Activated T-cell treated with anti-CD3 and anti-CD28 coated beads, Interleukin-2, amount 50 U/mL, for 72 hours (primary cell): ENCODE measurements at places on chromosomes 11 and 22. TPM values are rescaled to one million over a fixed set of nuclear protein-coding genes. Genes with fewer than 3 reads are reported as not detected.

GNAZ gene
- total RNA-seq, result 0.89 TPM

TESMIN gene
- total RNA-seq, result 10.6 TPM

PNPLA5 gene
- not detected for total RNA-seq

OR2AG2 gene
- total RNA-seq, result not detected

PGA3 gene
- not detected for total RNA-seq

OR51F1 gene
- not detected for total RNA-seq

C11orf42 gene
- not detected for total RNA-seq

OLFML1 gene
- total RNA-seq, result not detected

TNNT3 gene
- 5.6 TPM for total RNA-seq

RSF1 gene
- total RNA-seq, result 57.6 TPM

OVOL1 gene
- 0.16 TPM for total RNA-seq

TSGA10IP gene
- total RNA-seq, result not detected

TUB gene
- 0.10 TPM for total RNA-seq

PIWIL4 gene
- 1.6 TPM for total RNA-seq

CD6 gene
- total RNA-seq, result 298 TPM

CDCA5 gene
- total RNA-seq, result 174 TPM

PRR33 gene
- total RNA-seq, result not detected

VPREB3 gene
- total RNA-seq, result 1.7 TPM

APOL6 gene
- 42.0 TPM for total RNA-seq

PPP6R3 gene
- total RNA-seq, result 128 TPM

CCDC116 gene
- total RNA-seq, result 0.51 TPM

IFITM5 gene
- total RNA-seq, result not detected

MICAL2 gene
- 227 TPM for total RNA-seq

SAA2 gene
- total RNA-seq, result 0.38 TPM

CYB5R2 gene
- 12.8 TPM for total RNA-seq

MRPL11 gene
- 57.4 TPM for total RNA-seq

CHEK1 gene
- total RNA-seq, result 135 TPM

CRYBB2 gene
- not detected for total RNA-seq

PPP2R1B gene
- 29.6 TPM for total RNA-seq

CLP1 gene
- total RNA-seq, result 16.1 TPM

CATSPERZ gene
- 1.1 TPM for total RNA-seq

NELL1 gene
- total RNA-seq, result not detected

LRP4 gene
- not detected for total RNA-seq

SCN4B gene
- 0.53 TPM for total RNA-seq

TMEM218 gene
- 14.6 TPM for total RNA-seq

CASP5 gene
- total RNA-seq, result not detected

IFITM1 gene
- 384 TPM for total RNA-seq

OR4C13 gene
- total RNA-seq, result not detected
